CD4-positive, alpha-beta T cell treated with Interleukin-10 for 1 hour (primary cell): ENCODE measurements at places on chromosomes 3 and 15.

GRCh38 chr3:31252216-31253185 lies 280.2 kb upstream of the STT3B start:
- DNase-seq, result no peak

GRCh38 chr3:104673981-104674380 lies 692.7 kb upstream of the ALCAM start:
- DNase-seq, result no peak

- no peak for DNase-seq
Measured at GRCh38 chr3:23111797-23112196, 91.3 kb upstream of the UBE2E2 start.

- DNase-seq, result no peak
Measured at GRCh38 chr3:134180761-134181160, 69.9 kb downstream of the RYK start.

DNA sequence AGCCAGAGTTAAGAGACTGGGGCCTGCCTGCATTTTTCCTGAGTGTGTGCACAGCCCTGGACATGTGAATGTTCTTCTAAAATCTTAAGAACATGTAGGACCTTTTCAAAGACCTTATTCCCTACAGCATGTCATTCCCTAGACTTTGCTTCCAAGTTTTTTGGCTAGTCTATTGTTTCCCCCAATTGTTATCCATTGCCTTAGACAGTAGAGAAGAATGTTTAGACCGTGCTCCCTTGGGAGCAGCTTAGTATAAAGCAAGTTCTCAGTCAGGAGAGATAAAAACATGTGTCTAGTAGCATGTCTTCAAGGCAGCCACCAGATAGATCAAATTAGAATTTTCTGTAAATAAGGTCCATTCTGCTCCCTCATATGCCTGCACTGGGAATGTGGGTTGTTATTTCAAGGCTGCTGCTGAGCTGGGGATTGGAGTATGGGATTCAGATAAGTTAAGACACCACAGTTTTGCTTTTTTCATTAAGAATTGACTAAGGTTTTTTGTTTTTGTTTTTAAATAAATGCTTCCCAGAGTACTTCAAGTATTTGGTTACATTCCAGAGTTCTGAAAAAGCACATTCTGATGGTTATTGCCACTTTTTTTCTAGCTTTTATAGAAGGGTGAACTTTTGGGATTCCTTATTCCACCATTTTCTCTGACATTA lies 246.7 kb downstream of the RORA start:
- no peak for DNase-seq
